ENCODE measurements at places on chromosomes 7 and 10.

DNA sequence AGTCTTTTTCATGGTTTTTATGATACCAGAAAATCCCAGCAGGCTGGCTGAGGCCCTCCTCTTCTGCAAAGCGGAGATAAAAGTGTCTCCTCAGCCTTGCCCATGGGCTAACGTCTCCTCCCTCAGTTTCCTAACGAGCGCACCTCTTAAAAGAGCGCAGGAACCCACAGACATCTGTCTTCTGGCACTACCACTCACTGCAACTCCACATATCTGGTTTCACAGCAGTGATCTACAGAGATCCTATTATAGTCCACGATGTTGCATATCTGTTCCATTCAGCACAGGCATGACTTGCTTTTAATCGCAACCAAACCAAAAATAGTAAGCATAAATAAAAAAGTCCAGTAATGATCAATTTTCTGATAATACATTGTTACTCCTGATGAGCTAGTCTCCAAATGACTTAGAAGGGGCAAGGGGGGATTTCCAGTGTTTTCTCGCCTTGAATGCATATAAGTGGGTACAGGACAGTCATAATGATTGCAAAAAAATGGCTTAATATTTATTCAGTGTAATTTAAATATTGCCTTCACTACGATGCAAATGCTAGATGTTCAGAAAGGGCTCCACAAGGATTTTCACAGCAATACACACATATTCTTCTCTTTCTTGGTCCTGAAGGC, 20.9 kb downstream of the ANKRD22 start:
- no peak overlapping the region for H3K4me3 ChIP-seq
- H3K36me3 ChIP-seq, result peaks cover 7% of the 10 kb centered on the region
- no peaks in the 10 kb centered on the region for H3K27me3 ChIP-seq
- peaks cover 58% of the 10 kb centered on the region for H3K4me1 ChIP-seq
- peak overlapping the region; percentile 28 for H3K27ac ChIP-seq

GRCh38 chr7:74093671-74094223, 10.1 kb downstream of the LIMK1 start:
- H3K4me1 ChIP-seq, result peaks cover 18% of the 10 kb centered on the region
- peak overlapping the region; percentile 59 for H3K27ac ChIP-seq
- H3K27me3 ChIP-seq, result no peaks in the 10 kb centered on the region
- H3K36me3 ChIP-seq, result peaks cover 12% of the 10 kb centered on the region
- DNase-seq, result peak; percentile 53
- H3K4me3 ChIP-seq, result peak overlapping the region; percentile 52

- peaks cover 59% of the 10 kb centered on the region for H3K36me3 ChIP-seq
- peak overlapping the region; percentile 83 for H3K4me3 ChIP-seq
- H3K27ac ChIP-seq, result peak overlapping the region; percentile 81
- peak; percentile 76 for DNase-seq
- H3K27me3 ChIP-seq, result no peaks in the 10 kb centered on the region
Observed at GRCh38 chr7:128459394-128459878, 3.8 kb downstream of the HILPDA start.

DNA sequence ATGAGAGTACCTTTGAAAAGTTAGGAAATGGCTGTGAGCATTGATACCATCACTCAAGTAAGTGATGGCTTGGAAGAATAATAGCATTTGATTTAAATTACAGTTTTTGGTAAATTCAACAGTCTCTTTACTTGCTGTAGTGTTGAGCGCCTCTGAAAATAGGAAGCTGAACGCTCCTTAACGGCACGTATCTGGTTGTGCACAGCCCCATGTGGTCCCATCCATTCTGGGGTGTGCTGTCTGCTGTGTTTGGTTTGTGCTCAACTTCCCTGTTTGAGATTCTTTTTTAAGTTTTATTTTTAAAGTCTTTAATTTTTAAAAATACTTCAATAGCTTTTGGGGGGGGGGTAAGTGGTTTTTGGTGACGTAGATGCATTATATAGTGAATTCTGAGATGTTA, 51.5 kb downstream of the DNAJB6 start:
- H3K4me3 ChIP-seq, result no peak overlapping the region
- H3K27ac ChIP-seq, result no peak overlapping the region
- H3K36me3 ChIP-seq, result peaks cover 51% of the 10 kb centered on the region
- peaks cover 36% of the 10 kb centered on the region for H3K4me1 ChIP-seq
- no peak for DNase-seq
- no peaks in the 10 kb centered on the region for H3K27me3 ChIP-seq

DNA sequence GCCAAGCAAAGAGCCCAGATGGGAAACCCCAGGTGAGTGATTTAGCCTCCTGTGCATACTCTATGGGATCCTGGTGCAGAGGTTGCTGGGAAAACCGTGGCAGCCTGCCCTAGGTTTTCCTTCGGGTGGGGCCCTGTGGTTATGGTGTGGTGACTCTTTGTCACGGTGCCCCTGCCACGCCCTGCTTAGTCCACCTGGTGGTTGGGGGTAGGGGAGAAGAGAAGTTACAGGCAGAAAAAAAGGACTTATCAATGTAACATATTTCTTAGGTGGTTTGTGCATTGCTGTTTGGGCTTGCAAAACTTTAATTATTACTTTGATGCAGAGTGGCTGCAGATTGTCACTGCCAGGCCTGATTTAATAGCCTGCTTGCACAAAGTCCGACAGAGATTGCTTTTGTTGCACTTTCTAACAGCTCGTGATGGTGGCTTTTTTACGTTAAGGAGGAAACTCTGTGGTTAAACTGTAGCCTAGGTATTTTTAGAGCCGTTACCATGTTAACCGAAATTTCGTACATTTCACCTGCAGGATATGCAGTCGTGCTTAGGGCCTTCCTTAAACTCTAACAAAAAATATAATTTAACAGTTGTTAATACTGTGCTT, 197.4 kb downstream of the RNLS start:
- DNase-seq, result peak; percentile 67
- no peaks in the 10 kb centered on the region for H3K27me3 ChIP-seq
- peak overlapping the region; percentile 33 for H3K4me3 ChIP-seq

GRCh38 chr10:79424221-79425073, 21.0 kb downstream of the ZCCHC24 start:
- no peak overlapping the region for H3K27ac ChIP-seq
- H3K27me3 ChIP-seq, result no peaks in the 10 kb centered on the region
- H3K4me1 ChIP-seq, result no peaks in the 10 kb centered on the region
- DNase-seq, result no peak
- no peaks in the 10 kb centered on the region for H3K36me3 ChIP-seq

DNA sequence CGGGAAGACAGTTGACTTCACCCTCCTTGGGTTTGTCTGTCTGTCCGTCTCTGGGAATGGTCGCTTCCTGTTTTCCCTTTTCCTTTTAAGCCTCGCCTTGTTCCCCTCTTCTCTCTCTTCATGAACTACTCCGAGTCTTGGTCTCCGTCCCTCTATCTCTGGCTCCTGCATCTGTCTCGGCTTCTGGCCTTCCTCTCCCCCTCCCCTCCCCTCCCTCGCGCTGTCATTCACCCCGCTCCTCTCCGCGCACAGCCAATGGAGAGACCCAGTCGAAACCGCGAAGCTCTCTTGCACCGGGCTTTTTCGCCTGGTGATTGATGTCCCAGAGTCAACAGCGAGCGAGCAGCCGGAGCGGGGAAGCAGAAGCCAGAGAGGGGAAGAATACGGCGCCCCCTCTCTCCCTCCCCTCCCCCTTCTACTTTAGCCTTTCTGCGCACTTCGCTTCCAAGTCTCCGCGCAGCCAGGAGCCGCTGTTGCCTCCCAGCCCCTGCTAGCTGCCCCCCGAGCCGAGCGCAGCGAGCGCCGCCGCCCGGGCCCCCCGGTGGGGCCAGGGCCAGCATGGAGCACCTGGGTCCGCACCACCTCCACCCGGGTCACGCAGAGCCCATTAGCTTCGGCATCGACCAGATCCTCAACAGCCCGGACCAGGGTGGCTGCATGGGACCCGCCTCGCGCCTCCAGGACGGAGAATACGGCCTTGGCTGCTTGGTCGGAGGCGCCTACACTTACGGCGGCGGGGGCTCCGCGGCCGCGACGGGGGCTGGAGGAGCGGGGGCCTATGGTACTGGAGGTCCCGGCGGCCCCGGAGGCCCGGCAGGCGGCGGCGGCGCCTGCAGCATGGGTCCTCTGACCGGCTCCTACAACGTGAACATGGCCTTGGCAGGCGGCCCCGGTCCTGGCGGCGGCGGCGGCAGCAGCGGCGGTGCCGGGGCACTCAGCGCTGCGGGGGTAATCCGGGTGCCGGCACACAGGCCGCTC, at the start of gene TLX1:
Gene TLX1, plus strand, starts transcription at position 317 of the 978 bp plus-strand sequence. Its CDS starts 242 bp downstream, at position 559.
- peaks cover 76% of the 10 kb centered on the region for H3K27me3 ChIP-seq
- H3K36me3 ChIP-seq, result no peaks in the 10 kb centered on the region
- peaks cover 24% of the 10 kb centered on the region for H3K4me1 ChIP-seq
- H3K27ac ChIP-seq, result no peak within 1 kb of the TSS
- peak; percentile 41 for DNase-seq

GRCh38 chr7:44977959-44978335, 868 bp downstream of the MYO1G start:
- H3K4me3 ChIP-seq, result peak overlapping the region; percentile 99
- H3K27me3 ChIP-seq, result no peaks in the 10 kb centered on the region
- peaks cover 75% of the 10 kb centered on the region for H3K36me3 ChIP-seq

- no peak overlapping the region for H3K27ac ChIP-seq
- H3K36me3 ChIP-seq, result no peaks in the 10 kb centered on the region
- peaks cover 3% of the 10 kb centered on the region for H3K27me3 ChIP-seq
- H3K4me3 ChIP-seq, result no peak overlapping the region
Observed at GRCh38 chr7:20959281-20959680, 172.6 kb upstream of the SP8 start.

GRCh38 chr7:24368161-24368560, 84.2 kb downstream of the NPY start:
- H3K27ac ChIP-seq, result no peak overlapping the region
- H3K4me3 ChIP-seq, result no peak overlapping the region
- no peak for DNase-seq
- no peaks in the 10 kb centered on the region for H3K4me1 ChIP-seq

- no peaks in the 10 kb centered on the region for H3K27me3 ChIP-seq
- H3K36me3 ChIP-seq, result no peaks in the 10 kb centered on the region
- no peak for DNase-seq
- no peak overlapping the region for H3K27ac ChIP-seq
Observed at GRCh38 chr10:127034034-127034633, 128.9 kb downstream of the DOCK1 start.

DNA sequence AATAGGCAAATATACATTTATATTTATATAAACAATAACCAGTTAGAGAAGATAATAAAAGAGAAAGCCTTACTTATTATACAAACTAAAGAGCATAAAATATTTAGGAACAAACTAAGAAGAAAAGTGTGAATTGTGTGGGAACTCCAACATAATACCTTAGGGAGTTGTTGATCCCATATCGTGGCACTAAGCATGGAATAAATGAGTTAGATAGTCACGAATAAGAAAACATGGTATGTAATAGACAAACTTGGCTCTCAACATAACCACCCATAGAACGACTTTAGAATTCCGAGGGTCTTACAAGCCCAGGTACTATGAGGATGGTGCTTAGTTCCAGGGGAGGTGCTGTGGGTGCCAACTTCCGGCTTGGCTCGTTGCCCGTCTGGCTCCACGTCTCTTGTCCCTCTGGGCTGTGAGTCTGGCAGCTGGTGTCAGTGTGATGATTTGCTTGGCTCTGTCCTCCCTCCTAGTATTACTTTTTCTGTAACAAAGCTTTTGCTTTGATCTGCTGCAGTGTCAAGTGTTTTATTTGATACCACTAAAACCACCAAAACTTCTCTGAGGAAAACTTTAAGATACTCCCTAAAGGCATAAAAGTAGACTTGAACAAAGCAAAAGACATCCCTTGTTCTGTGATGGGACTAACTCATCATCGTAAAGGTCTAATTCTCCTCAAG, 9.5 kb upstream of the RBM20 start:
- DNase-seq, result no peak
- H3K4me1 ChIP-seq, result no peaks in the 10 kb centered on the region
- no peak overlapping the region for H3K27ac ChIP-seq
- H3K36me3 ChIP-seq, result no peaks in the 10 kb centered on the region
- H3K27me3 ChIP-seq, result peaks cover 4% of the 10 kb centered on the region

- no peak overlapping the region for H3K27ac ChIP-seq
- DNase-seq, result no peak
- no peaks in the 10 kb centered on the region for H3K4me1 ChIP-seq
- H3K27me3 ChIP-seq, result peaks cover 6% of the 10 kb centered on the region
Observed at GRCh38 chr7:97480772-97481390, 251.0 kb upstream of the TAC1 start.

GRCh38 chr7:44636041-44636584, 29.7 kb downstream of the OGDH start:
- no peaks in the 10 kb centered on the region for H3K27me3 ChIP-seq
- H3K36me3 ChIP-seq, result peaks cover 31% of the 10 kb centered on the region
- H3K4me3 ChIP-seq, result no peak overlapping the region

DNA sequence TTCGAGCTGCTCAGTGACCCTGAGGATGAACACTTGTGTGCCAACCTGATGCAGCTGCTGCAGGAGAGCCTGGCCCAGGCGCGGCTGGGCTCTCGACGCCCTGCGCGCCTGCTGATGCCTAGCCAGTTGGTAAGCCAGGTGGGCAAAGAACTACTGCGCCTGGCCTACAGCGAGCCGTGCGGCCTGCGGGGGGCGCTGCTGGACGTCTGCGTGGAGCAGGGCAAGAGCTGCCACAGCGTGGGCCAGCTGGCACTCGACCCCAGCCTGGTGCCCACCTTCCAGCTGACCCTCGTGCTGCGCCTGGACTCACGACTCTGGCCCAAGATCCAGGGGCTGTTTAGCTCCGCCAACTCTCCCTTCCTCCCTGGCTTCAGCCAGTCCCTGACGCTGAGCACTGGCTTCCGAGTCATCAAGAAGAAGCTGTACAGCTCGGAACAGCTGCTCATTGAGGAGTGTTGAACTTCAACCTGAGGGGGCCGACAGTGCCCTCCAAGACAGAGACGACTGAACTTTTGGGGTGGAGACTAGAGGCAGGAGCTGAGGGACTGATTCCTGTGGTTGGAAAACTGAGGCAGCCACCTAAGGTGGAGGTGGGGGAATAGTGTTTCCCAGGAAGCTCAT, 1.1 kb downstream of the DDIT4 start:
- peaks cover 45% of the 10 kb centered on the region for H3K4me1 ChIP-seq
- DNase-seq, result peak; percentile 82
- peak overlapping the region; percentile 95 for H3K4me3 ChIP-seq
- peaks cover 39% of the 10 kb centered on the region for H3K36me3 ChIP-seq
- no peaks in the 10 kb centered on the region for H3K27me3 ChIP-seq

DNA sequence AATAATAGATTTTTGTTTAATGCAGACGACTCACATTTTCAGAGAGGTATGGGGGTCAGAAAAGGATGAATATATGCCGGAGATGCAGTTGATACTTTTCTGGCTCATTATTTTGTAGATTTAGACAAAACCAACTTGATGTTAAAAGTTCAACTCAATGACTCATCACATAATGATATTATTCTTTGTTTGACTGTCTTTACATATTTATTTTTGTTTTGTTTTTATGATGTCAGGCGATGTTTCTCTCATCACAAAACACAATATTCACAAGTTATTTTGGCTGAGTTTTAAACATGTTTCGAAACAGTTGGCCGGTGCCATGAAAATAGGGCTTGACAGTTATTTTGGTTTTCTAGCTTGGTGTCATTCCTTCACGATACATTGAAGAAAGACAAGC, 1.3 kb downstream of the GJD4 start:
- H3K27me3 ChIP-seq, result peaks cover 40% of the 10 kb centered on the region
- no peak for DNase-seq
- H3K27ac ChIP-seq, result no peak overlapping the region
- H3K4me3 ChIP-seq, result no peak overlapping the region
- H3K4me1 ChIP-seq, result peaks cover 3% of the 10 kb centered on the region
- no peaks in the 10 kb centered on the region for H3K36me3 ChIP-seq

- no peaks in the 10 kb centered on the region for H3K36me3 ChIP-seq
- no peak overlapping the region for H3K27ac ChIP-seq
- no peak overlapping the region for H3K4me3 ChIP-seq
- no peaks in the 10 kb centered on the region for H3K4me1 ChIP-seq
Observed at GRCh38 chr10:17561111-17561510, 56.1 kb downstream of the HACD1 start.

GRCh38 chr10:15227611-15228372, 59.3 kb upstream of the NMT2 start:
- no peaks in the 10 kb centered on the region for H3K27me3 ChIP-seq
- peaks cover 6% of the 10 kb centered on the region for H3K36me3 ChIP-seq
- H3K4me3 ChIP-seq, result no peak overlapping the region
- no peak overlapping the region for H3K27ac ChIP-seq
- no peak for DNase-seq

Data from activated CD4-positive, alpha-beta T cell treated with anti-CD3 and anti-CD28 coated beads for 36 hours (primary cell).